ENCODE measurements at places on chromosomes 2 and 18. TPM values are rescaled to one million over a fixed set of nuclear protein-coding genes. Genes with fewer than 3 reads are reported as not detected.

PROKR1 gene
- not detected for total RNA-seq

WDCP gene
- 25.9 TPM for total RNA-seq

SLC39A10 gene
- total RNA-seq = 9.4 TPM

ASB18 gene
- total RNA-seq = not detected

DNA sequence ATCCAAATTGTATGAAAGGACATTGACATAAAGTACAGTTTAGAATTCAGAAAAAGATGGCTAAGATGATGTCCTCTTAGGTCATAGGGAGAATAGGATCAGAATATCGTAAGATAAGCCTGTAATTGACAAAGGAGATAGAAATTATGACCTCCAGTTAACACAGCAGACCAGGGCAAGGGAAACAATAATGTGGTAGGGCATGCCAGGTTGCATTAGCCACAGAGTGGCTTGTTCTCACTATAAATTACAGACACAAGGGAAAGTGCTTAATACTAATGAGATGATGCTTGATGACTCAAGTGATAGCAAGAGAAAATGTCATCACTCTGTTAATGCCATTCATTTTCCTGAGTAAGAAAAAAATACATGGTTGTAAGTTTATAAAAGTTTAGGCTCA lies 48.9 kb upstream of the LRP1B start:
- no peak for DNase-seq
- H3K4me3 ChIP-seq = no peak overlapping the region
- H3K36me3 ChIP-seq = no peaks in the 10 kb centered on the region

GRCh38 chr2:365367-366275 lies 77.7 kb upstream of the ALKAL2 start:
- no peak overlapping the region for H3K4me3 ChIP-seq
- no peaks in the 10 kb centered on the region for H3K27me3 ChIP-seq
- no peaks in the 10 kb centered on the region for H3K4me1 ChIP-seq
- no peak overlapping the region for H3K27ac ChIP-seq
- H3K36me3 ChIP-seq = no peaks in the 10 kb centered on the region

- H3K27me3 ChIP-seq = no peaks in the 10 kb centered on the region
- H3K27ac ChIP-seq = no peak overlapping the region
- no peak overlapping the region for H3K4me3 ChIP-seq
- no peaks in the 10 kb centered on the region for H3K36me3 ChIP-seq
- no peak for DNase-seq
Observed at GRCh38 chr2:105903051-105903674, 158.5 kb downstream of the NCK2 start.
